GM20000 (cell line): ENCODE measurements at places on chromosomes 1 and 21.

DNA sequence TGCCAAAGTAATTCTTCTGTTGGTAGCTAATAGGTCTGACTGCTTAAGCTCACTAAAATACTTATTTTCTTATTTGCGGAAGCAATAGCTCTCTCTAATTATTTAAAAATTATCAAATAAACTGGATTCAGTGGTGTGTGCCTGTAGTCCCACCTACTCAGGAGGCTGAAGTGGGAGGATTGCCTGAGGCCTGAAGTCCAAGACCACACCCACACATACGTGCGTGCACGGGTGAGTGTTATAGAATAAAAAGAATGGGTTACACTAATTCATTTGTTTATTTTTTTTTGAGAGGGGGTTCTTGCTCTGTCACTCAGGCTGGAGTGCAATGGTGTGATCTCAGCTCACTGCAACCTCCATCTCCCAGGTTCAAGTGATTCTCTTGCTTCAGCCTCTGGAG, 94.2 kb upstream of the HNRNPU start:
- DNase-seq: no peak

DNA sequence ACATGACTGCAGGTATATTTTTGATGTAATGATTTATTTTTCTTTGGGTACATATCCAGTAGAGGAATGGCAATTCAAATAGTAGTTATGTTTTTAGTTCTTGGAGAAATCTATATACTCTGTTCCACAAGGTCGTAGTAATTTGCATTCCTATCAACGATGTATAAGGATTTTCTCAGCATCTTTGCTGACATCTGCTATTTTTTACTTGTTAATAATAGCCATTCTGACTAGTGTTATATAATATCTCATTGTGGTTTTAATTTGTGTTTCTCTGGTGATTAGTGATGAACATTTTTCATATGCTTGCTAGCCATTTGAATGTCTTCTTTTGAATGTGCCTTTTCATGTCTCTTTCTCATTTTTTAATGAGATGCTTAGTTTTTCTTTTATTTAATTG, 292.1 kb upstream of the RGS18 start:
- DNase-seq: no peak

- no peak for DNase-seq
Measured at GRCh38 chr1:166464333-166464732, 297.5 kb upstream of the FAM78B start.

GRCh38 chr1:73910466-73910865, 287.5 kb downstream of the LRRIQ3 start:
- no peak for DNase-seq

- DNase-seq: peak; percentile 4
Measured at GRCh38 chr1:193031431-193031830, 27.7 kb downstream of the UCHL5 start.

DNA sequence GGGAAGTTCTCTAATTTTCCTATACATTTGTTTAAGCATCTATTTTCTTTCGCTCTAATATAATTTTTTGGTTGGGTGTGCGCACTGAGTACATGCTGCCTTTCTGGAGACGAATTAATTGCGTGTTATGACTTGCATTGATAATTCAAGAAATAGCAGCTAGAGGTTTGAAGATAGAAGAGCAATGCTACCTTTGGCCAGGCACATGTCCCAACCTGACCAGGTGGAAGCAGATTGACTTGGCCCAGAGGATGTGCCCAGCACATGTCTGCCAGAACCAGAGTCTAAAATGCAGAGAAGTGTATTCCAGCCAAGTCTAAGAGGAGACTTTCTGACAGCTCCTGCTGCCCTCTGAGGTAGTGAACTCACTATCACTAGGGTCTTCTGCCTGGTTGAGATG, 114.3 kb downstream of the SLC35F3 start:
- DNase-seq: no peak

- DNase-seq: no peak
Measured at GRCh38 chr1:157106813-157107189, 7.2 kb upstream of the ETV3L start.

GRCh38 chr1:178328728-178329127, 168.0 kb downstream of the CLEC20A start:
- no peak for DNase-seq

GRCh38 chr1:190179817-190180216, 297.8 kb downstream of the BRINP3 start:
- DNase-seq: no peak

DNA sequence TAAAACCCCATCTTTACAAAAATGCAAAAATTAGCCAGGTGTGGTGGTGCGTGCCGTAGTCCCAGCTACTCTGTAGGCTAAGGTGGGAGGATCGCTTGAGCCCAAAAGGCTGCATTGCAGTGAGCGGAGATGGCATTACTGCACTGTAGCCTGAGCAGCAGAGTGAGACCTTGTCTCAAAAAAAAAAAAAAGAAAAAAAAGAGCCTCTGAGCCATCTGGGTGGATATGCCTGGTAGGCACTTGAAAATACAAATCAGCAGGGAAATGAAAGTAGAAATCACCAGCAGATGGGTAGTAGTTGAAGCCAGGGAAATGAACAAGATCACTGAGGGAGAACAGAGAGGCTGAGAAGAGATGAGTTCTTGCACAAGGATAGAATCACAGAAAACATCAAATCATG, 131.0 kb upstream of the HMCN1 start:
- no peak for DNase-seq

DNA sequence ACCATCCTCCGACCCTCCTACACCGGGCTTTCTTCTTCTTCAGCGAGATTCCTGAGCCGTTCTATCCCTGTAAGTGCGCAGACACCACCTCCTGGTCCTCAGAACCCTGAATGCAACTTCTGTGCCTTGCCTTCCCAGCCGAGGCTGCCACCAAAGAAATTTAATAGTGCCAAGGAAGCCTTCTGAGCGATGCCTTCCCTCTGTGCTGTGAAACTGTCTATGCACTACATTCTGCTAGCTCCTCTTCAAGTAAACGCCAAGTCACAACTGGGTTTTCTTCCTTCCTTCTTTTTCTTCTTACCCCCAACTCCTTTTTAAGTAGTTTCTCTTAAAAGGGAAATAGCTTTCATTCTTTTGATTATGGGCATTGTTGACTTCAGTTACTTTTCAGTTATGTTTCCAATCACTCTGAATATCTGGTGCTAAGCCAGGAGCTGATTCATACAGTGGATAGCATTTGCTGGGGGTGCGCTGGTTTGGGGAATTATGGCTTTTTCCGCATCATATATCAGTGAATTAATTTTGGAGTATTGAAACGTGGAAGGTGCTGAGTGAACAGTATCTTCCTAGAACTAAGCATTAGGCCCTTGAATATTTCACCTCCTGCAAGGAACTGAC, 38.6 kb upstream of the GPR88 start:
- DNase-seq: no peak
